ENCODE measurements at places on chromosomes 7 and 10. TPM values are rescaled to one million over a fixed set of nuclear protein-coding genes. Genes with fewer than 3 reads are reported as not detected.
A peak's percentile ranks its signal among the peaks of the same experiment; 100 is the strongest.

GRCh38 chr10:75367021-75367487 is 34.5 kb downstream of the ZNF503 start:
- no peak overlapping the region for H3K4me3 ChIP-seq
- no peaks in the 10 kb centered on the region for H3K4me1 ChIP-seq
- no peak overlapping the region for H3K27ac ChIP-seq
- no peak for DNase-seq
- no peaks in the 10 kb centered on the region for H3K36me3 ChIP-seq
- no peaks in the 10 kb centered on the region for H3K27me3 ChIP-seq

DNA sequence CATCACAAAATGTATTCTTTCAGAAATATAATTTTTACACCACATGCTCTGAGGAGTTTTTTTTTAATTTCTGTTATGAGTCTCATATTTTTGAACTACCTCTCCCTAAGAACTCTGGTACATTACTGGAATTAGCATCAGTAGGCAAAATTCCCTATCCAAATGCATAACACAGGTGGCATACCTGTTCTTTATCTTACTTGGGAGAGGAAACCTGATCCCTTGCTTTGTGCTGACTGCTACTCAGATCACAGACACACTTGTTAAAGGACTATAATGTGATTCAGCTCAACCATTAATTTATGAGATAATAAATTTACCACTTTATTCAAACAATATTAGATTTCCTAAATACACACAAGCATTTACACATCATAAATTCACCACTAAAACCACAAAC is 617.2 kb downstream of the GRM8 start:
- DNase-seq: no peak
- no peak overlapping the region for H3K27ac ChIP-seq
- no peaks in the 10 kb centered on the region for H3K27me3 ChIP-seq
- no peaks in the 10 kb centered on the region for H3K4me1 ChIP-seq
- no peak overlapping the region for H3K4me3 ChIP-seq
- H3K36me3 ChIP-seq: no peaks in the 10 kb centered on the region

DNA sequence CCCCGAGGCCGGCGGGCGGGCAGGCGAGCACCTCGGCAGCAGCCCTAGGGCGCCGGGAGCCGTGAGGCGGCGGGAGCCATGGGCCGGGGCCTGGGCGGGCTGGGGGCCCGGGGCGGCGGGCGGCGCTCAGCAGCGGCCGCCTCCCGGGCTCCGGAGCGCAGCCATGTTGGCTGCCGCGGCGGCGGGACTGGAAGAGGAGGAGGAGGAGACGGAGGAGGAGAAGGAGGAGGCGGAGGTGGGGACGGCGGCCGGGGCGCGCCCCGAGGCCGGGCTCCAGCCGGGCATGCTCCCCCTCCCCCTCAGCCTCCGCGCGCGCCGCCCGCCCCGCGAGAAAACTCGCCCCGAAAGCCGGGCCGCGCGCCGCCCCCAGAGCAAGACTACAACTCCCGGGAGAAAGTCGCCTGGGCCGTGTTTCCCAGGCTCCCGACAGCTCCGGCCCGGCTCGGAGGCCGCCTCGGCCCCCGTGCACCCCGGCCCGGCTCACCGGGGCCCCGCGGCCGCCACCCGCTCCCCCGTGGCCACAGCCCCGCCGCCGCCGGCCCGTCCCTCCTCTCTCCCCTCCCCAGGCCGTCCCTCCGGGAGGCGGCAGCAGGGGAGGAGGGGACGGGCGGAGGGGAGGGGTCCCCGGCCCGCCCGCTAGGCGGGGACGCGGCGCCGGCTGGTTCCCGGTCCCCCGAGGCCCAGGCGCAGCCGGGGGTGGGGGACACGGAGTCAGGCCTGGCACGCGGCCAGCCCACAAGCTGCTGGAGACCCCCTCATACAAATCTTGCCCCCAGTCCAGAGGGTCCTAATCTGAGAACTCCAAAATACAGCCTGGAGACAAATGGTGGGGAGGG is at the start of gene DLG5:
Gene DLG5, minus strand, starts transcription at position 190 of the 836 bp plus-strand sequence. CDS start 235 bp downstream, outside the sequence.
- peaks cover 54% of the 10 kb centered on the region for H3K4me1 ChIP-seq
- no peaks in the 10 kb centered on the region for H3K27me3 ChIP-seq
- peak within 1 kb of the TSS; percentile 92 for H3K4me3 ChIP-seq
- peak within 1 kb of the TSS; percentile 57 for H3K27ac ChIP-seq
- DNase-seq: no peak
- no peaks in the 10 kb centered on the region for H3K36me3 ChIP-seq

DNA sequence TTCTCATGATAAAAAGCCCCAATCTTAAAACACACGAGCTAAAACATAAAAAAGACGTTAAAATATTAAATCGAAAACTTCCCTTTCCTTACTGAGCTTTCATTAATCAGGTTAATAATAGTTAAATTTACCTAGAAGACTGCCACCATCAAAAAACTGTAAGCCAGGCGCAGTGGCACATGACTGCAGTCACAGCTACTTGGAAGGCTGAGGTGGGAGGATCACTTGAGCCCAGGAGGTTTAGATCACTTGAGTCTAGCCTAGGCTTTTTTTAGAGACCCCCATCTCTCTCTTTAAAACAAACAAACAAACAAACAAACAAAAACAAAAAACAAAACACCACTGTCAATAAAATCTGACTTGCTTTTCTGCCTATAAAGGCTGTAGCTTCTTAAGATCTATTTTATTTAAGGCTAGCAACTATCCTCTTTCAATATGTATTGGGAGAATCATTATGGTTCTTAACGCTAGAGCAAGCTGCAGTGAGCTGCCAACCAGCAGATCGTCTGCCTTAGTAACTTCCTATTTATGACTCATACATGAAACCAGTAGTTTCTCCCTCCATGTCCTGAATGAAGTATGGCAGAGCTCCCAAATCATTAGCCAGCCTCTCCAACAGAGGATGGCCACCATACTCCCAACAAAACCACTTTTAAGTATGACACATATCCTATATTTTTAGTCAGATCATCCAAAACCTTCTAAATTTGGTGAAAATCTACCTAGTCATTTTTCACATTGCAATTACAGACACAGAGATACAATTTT is 163.7 kb downstream of the SRPK2 start:
- H3K4me1 ChIP-seq: peaks cover 10% of the 10 kb centered on the region
- H3K27me3 ChIP-seq: no peaks in the 10 kb centered on the region

- no peaks in the 10 kb centered on the region for H3K36me3 ChIP-seq
- H3K4me3 ChIP-seq: no peak overlapping the region
- H3K27me3 ChIP-seq: no peaks in the 10 kb centered on the region
These were observed 20.8 kb downstream of the EPC1 start for GRCh38 chr10:32326119-32326518.

GRCh38 chr10:18097524-18097923 is 42.7 kb upstream of the CACNB2 start:
- no peaks in the 10 kb centered on the region for H3K36me3 ChIP-seq
- H3K27ac ChIP-seq: no peak overlapping the region
- 0 out of 3 replicates have a peak, but pooled peaks cover 4% of the 10 kb centered on the region for H3K27me3 ChIP-seq
- H3K4me1 ChIP-seq: no peaks in the 10 kb centered on the region
- DNase-seq: no peak

DNA sequence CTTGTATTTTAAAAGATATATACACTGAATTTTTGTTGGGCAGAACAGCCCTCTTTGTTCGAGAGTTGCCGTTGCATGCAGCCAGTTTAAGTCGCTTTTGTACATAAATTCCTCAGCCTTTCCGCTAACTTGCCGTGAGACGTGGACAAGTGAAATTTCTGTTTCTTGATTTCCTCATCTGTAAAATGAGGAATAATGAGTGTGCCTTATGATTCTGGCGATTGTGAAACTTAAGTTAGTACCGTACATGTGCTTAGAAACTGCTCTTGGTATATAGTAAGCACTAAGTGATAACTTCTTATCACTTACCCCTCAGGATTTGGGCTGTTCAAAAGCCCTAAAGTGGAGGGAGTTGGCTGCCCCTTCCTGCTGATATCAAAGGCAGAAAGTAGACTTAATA is 1.4 kb downstream of the CCNJ start:
- H3K27me3 ChIP-seq: no peaks in the 10 kb centered on the region
- H3K27ac ChIP-seq: peak overlapping the region; percentile 87
- H3K4me1 ChIP-seq: peaks cover 44% of the 10 kb centered on the region
- H3K4me3 ChIP-seq: peak overlapping the region; percentile 90

DNA sequence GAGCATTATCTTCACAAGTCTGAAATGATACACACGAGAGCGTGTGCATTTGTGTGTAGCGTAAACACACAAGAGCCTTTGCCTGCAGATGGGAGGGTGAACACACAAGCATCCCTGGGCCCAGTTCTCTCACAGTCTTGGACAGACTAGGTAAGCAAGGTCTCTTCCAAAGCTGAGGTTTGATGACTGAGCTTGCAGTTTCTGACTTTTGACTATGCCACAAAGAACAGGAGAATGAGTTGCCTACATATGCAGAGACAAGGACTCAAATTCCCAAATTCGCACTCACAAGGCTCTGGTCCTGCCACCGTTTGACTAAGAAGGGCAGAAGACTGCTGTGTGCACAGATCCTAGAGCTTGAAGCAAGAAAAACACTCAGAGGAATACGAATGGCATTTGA is 55.8 kb downstream of the FAM53B start:
- no peak overlapping the region for H3K4me3 ChIP-seq
- DNase-seq: no peak
- no peak overlapping the region for H3K27ac ChIP-seq

GRCh38 chr10:38070501-38070900 is 23.6 kb upstream of the ZNF37A start:
- no peak overlapping the region for H3K4me3 ChIP-seq
- no peak overlapping the region for H3K27ac ChIP-seq
- no peaks in the 10 kb centered on the region for H3K36me3 ChIP-seq
- no peak for DNase-seq
- no peaks in the 10 kb centered on the region for H3K4me1 ChIP-seq
- H3K27me3 ChIP-seq: no peaks in the 10 kb centered on the region

DNA sequence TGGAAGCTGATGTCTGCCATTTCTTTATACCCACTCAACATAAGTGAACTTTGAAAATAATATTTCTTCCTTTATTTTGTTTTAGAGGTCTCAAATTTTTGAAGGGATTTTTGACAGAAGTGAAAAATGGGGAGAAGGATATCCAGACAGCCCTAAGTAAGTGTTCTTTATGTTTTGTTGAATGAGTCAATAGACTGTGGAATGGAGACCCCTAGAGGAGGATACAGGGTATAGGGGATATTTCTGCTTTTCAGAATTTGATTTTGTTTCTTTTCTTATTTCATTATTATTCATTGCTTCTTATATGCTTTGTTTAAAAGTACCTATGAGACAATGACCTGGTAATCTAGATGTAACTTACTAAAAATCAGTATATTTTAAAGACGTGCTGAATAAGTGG is 34.4 kb downstream of the PLEKHA8 start:
- peaks cover 37% of the 10 kb centered on the region for H3K36me3 ChIP-seq
- H3K27ac ChIP-seq: no peak overlapping the region
- H3K4me1 ChIP-seq: no peaks in the 10 kb centered on the region
- no peak overlapping the region for H3K4me3 ChIP-seq
- H3K27me3 ChIP-seq: no peaks in the 10 kb centered on the region

DNA sequence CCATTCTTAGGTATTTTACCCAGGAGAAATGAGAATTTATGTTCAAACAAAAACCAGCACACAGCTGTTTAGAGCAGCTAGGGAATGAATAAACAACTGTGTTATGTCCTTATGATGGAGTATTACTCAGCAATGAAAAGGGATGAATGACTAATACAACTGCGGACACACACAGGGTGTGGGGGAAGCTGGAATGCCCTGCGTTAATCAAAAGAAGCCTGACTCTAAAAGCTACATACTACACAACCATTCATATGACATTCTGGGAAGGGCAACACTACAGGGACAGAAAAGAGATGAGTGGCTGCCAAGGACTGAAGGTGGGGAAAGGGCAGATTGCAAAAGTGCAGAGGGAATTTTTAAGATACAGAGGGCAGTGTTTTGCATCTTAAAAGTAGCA is 64.0 kb downstream of the DLG5 start:
- peaks cover 12% of the 10 kb centered on the region for H3K36me3 ChIP-seq
- H3K4me3 ChIP-seq: no peak overlapping the region
- H3K27ac ChIP-seq: no peak overlapping the region
- H3K4me1 ChIP-seq: peaks cover 63% of the 10 kb centered on the region
- no peaks in the 10 kb centered on the region for H3K27me3 ChIP-seq
- no peak for DNase-seq

DNA sequence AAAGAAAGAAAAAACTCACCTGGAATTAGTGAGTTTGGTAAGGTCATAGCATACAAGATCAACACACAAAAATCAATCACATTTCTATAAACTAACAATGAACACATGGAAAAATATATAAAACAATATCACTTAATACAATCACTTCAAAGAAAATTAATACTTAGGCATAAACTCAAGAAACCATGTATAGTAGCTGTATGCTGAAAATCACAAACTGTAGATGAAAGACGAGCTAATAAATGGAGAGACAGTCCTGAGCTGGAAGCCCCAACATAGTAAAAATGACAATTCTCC is 113.8 kb upstream of the RHEB start:
- H3K27ac ChIP-seq: no peak overlapping the region
- H3K4me1 ChIP-seq: peaks cover 12% of the 10 kb centered on the region
- no peak for DNase-seq
- H3K36me3 ChIP-seq: no peaks in the 10 kb centered on the region

TAC1 gene
- total RNA-seq: not detected

TUBAL3 gene
- total RNA-seq: 0.07 TPM

FKBP9 gene
- total RNA-seq: 41.5 TPM

PSTK gene
- 9.8 TPM for total RNA-seq

SLC18A3 gene
- total RNA-seq: not detected

ANKRD61 gene
- not detected for total RNA-seq

RNF32 gene
- total RNA-seq: not detected
